ENCODE measurements at places on chromosomes 2 and 18.

DNA sequence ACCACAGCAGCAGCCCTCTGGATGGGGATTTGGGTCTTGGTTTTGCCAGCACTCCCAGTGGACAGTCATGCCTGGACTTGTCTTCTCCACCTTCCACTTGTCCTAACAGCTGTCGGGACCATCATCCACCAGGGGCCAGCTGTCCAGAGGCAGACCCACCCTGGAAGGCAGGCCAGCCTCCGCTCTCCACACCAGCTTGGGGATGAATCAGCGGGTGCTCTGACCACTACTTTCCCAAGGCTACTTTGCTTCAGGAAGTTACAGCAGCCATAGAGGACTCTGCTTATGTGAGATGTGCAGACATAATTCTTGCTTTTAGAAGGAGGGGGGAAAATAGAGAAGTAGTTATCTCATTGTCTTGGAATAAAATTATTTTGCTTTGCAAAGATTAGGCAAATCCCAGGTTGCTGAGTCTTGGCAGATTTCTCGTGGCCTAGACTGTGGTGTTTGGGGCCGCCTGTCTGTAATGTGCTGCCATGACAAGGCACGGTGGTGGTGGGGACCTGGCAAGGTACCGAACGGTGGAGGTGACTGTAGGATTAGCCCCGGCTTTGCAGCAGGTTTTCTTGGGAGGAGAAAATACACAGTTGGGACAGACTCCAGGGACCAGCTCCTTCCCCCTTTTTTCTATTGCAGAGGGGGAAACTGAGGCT lies 148.7 kb downstream of the AGAP1 start:
- DNase-seq: no peak

DNA sequence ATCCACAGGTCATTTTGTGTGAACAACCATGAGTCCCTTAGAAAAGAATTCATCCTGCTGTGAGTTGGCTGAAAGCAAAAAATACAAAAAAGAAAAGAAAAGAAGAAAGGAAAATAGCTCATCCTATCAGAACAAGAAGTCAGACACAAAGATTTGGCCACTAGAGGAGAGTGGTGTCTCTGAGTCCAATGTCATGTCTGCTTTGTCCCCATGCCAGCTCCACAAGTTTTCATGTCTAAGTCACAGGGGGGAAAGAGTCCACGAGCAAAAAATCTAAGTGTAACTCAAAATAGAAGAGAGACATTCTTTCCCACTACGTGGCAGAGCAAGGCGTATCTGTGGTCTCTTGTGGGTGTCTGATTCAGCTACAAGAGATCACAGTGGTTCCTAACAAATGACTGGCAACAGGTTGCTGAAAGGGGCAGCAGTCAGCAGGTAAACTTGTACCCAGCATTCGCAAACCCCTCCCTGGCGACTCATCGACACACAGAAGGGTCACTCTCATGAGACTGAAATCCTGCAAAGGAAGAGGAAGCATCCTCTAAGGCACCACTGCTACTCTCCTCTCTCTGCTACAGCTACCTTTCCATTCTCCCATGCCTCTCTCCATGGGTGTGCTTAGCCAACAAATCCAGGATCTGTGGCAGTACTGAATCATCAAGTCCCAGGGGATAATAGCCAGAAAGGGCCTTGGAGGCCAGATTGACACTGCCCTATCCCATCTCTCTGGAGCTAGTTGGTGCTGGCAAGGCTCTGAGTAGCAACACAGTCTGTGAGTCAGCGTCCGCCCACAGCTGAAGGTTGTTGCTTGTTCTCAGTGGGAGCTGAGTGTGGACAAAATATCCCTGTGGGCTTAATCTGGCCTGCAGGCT lies 123.0 kb upstream of the SLC39A10 start:
- DNase-seq: peak; percentile 56

DNA sequence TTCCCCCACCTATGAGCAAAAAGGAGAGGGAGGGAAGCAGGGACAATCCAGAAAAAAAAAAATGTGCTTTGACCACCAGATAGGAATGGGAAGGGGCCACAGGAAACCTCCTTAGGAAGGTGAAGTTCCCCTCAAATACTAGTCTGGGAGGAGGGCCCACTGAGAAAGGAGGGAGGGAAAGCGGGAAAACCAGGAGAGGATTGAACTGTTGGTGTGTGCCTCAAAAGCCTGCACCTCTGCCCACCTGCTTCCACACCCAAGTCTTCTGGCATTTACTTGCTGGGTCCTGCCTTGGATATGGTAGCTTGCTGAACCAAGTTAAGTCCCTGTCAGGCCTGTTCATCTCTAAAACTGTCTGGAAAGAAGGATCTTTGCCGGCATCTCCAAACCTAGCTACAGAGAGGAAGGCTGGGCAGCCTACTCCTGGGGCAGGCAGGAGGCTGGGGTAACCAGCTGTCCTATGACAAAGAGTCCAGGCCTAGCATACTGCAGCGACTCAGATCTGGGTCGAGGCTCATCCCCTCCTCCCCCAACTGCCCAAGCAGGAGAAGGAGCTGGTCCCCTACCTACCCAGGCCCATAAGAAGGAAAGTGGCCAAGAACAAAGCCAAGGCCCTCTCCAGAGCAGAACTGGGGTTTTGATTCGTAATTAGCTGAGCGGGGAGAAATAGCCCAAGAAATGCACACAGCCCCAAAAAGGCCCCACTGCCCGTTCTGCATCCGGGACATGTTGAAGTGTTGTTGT lies 3.0 kb downstream of the EN1 start:
- DNase-seq: no peak

- DNase-seq: no peak
Observed at GRCh38 chr2:176675271-176675949, 406.2 kb downstream of the MTX2 start.

GRCh38 chr2:162172802-162173370 lies 20.8 kb upstream of the GCG start:
- DNase-seq: no peak

- DNase-seq: no peak
Observed at GRCh38 chr2:69010437-69011194, 2.4 kb upstream of the ANTXR1 start.

Data from stimulated activated CD8-positive, alpha-beta memory T cell treated with anti-CD3 and anti-CD28 coated beads, Interleukin-4, amount 100 ng/mL, for 4 hours (primary cell).